Breast epithelium (tissue), 4 donors: ENCODE measurements at places on chromosomes 2 and 18.

- H3K27me3 ChIP-seq = no peaks in the 10 kb centered on the region
- no peak overlapping the region for H3K4me3 ChIP-seq
- no peak for DNase-seq
- H3K4me1 ChIP-seq = no peaks in the 10 kb centered on the region
- H3K36me3 ChIP-seq = no peaks in the 10 kb centered on the region
- H3K27ac ChIP-seq = no peak overlapping the region
Measured at GRCh38 chr2:38344813-38345212, 32.3 kb downstream of the ATL2 start.

- no peak for DNase-seq
- no peak overlapping the region for H3K4me3 ChIP-seq
- no peaks in the 10 kb centered on the region for H3K4me1 ChIP-seq
- no peaks in the 10 kb centered on the region for H3K36me3 ChIP-seq
Measured at GRCh38 chr2:121251497-121251896, 33.5 kb downstream of the TFCP2L1 start.

DNA sequence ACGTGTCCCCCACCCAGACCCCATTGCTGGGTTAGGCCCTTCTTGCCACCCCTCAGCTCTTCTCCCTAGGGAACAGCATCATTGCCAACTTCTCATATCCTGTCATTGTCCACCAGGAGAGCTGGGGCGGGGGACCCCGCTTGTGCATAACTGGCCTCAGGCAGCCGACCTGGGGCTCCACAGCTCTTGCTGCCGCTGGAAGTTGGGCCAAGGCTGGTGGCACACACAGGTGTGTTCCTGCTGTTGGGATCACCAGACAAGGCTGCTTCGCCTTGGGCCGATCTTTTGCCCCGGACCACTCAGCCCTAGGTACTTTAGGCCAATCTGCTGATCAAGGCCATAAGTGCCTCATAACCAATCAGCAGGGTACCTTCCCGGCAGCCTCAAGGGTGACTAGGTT, 28.6 kb downstream of the TPRKB start:
- no peaks in the 10 kb centered on the region for H3K36me3 ChIP-seq
- no peak for DNase-seq
- no peaks in the 10 kb centered on the region for H3K27me3 ChIP-seq
- no peak overlapping the region for H3K4me3 ChIP-seq
- H3K27ac ChIP-seq = no peak overlapping the region

DNA sequence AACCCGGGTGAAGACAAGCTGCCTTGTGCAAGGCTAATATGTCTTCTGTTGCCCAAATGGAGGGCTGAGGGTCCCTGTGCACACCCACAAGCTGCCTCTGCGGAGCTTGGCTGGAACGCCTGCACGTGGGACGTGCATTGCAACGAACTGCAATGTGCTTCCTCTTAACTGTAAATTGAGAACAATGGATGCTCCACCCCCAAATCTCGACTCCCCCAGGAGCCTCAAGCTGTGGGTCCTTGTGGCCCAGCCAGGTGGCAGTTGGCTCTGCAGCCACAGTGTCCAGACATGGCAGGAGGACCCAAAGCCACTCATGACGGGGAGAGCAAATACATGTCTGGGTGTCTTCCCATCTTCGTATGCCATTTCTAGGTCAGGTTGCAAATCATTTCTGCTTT, 90.1 kb downstream of the TWIST2 start:
- DNase-seq = peak; percentile 13
- no peaks in the 10 kb centered on the region for H3K36me3 ChIP-seq
- H3K4me3 ChIP-seq = no peak overlapping the region

- H3K27me3 ChIP-seq = no peaks in the 10 kb centered on the region
- no peaks in the 10 kb centered on the region for H3K36me3 ChIP-seq
- DNase-seq = no peak
- no peak overlapping the region for H3K27ac ChIP-seq
- H3K4me3 ChIP-seq = no peak overlapping the region
Measured at GRCh38 chr2:96913398-96914202, 43.7 kb upstream of the SEMA4C start.

- H3K4me3 ChIP-seq = no peak overlapping the region
- no peak for DNase-seq
- peaks cover 4% of the 10 kb centered on the region for H3K36me3 ChIP-seq
- H3K27ac ChIP-seq = peak overlapping the region; percentile 40
- H3K27me3 ChIP-seq = no peaks in the 10 kb centered on the region
Measured at GRCh38 chr2:112085916-112086669, 31.0 kb downstream of the TMEM87B start.

GRCh38 chr2:105977212-105977611, 216.9 kb downstream of the UXS1 start:
- no peaks in the 10 kb centered on the region for H3K36me3 ChIP-seq
- no peak for DNase-seq
- H3K4me3 ChIP-seq = no peak overlapping the region
- H3K4me1 ChIP-seq = no peaks in the 10 kb centered on the region
- H3K27me3 ChIP-seq = no peaks in the 10 kb centered on the region
- H3K27ac ChIP-seq = no peak overlapping the region

- H3K27ac ChIP-seq = no peak overlapping the region
- H3K4me1 ChIP-seq = no peaks in the 10 kb centered on the region
- H3K4me3 ChIP-seq = no peak overlapping the region
- H3K36me3 ChIP-seq = no peaks in the 10 kb centered on the region
Measured at GRCh38 chr2:209688385-209688784, 83.2 kb upstream of the UNC80 start.

DNA sequence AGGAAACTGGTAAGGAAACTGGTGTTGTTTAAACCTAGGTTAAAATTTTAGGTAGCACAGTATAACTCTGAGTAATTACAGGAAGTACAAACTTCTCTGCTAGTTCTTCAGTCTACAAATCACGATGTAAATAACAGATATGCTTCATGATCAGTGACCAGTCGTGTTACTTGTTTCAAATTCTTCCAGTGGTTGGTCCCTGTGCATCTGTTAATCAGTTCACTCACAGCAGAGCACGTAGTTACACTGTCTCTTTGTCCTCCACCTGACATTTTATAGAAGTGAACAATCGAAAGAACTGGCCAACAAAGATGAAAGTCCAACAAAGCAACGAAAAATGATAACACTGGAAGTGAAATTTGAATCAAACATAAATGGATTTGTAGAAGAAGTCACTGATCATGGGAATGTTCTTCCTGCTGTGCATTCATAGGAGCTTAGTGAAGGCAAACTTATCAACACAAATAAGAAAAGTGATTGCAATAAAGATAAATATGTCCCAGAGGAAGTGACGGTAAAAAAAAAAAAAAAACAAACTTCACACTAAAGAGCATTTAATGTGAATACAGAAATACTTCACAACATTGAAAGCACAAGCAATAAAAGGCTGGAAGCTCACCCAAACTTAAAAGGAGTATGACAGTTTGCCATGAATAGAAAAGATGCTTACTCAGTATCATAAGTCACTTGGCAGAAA, 7.0 kb downstream of the EIF2AK2 start:
- peaks cover 11% of the 10 kb centered on the region for H3K36me3 ChIP-seq
- no peaks in the 10 kb centered on the region for H3K27me3 ChIP-seq
- DNase-seq = no peak

DNA sequence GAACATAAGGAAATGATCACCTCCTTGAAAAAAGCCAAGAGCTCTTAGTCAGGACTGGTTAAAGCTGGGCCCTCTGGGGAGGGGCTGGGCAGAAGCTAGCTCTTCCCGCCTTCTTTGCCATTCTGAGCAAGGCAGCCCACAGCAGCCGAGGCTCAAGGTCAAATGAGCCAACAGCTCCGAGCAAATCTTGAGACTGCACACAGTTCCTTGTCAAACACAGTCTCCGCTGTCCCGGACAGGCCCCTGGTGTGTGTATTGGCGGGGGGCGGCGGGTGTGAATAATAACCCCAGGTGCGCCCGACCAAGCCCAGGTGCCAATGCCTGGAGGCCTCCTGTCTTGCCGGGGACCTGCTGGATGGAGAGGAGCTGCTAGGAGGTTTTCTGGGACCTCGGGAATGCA, 46.4 kb upstream of the ACAA2 start:
- H3K4me3 ChIP-seq = no peak overlapping the region
- H3K4me1 ChIP-seq = no peaks in the 10 kb centered on the region
- H3K27me3 ChIP-seq = no peaks in the 10 kb centered on the region
- peak overlapping the region; percentile 22 for H3K27ac ChIP-seq

- H3K36me3 ChIP-seq = no peaks in the 10 kb centered on the region
- H3K4me1 ChIP-seq = no peaks in the 10 kb centered on the region
- no peak for DNase-seq
Measured at GRCh38 chr18:38007676-38008330, 442.2 kb upstream of the CELF4 start.

DNA sequence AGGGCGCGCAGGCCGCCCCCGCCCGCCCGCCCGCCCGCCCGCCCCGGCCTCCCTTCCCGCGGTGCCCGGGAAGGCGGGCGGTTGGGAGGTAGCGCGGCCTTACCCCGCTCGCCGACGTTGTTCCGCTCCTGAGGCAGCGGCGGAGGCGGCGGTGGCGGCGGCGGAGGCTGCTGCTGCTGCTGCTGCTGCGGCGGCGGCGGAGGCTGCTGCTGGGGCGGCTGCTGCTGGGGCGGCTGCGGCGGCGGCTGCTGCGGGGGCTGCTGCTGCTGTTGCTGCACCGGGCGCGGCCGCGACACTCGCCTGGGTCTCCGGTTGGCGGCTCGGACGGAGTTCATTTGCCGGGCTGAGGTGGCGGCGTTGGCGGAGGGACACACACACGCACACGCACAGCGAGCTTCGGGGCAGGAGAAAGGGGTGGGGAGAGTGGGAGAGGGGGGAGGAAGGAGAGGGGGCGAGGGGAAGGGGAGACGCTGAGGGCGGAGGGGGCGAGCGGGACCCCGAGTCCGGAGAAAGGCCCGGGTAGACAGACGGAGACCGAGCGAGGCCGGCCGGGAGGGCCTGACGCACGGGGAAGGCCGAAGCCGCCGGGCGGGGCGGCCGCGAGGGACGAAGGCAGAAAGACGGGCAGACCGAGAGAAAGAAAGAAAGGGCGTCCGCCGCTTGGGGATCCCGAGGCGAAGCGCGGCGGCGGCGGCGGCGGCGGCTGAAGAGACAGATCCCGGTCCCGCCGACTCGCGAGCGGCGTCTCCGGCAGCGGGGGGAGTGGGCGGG, 727 bp downstream of the FBXO11 start:
- peak overlapping the region; percentile 90 for H3K4me3 ChIP-seq
- H3K4me1 ChIP-seq = no peaks in the 10 kb centered on the region
- no peaks in the 10 kb centered on the region for H3K36me3 ChIP-seq
- no peaks in the 10 kb centered on the region for H3K27me3 ChIP-seq
- DNase-seq = peak; percentile 53
